ENCODE measurements at places on chromosomes 6 and 20.

GRCh38 chr20:43949741-43950618 lies 35.3 kb downstream of the TOX2 start:
- no peak for DNase-seq

- no peak for DNase-seq
Observed at GRCh38 chr6:170434117-170434820, 118.8 kb downstream of the PSMB1 start.

GRCh38 chr6:27130668-27131428 lies 116.7 kb upstream of the PRSS16 start:
- no peak for DNase-seq

- no peak for DNase-seq
Observed at GRCh38 chr6:34705241-34705640, 8.7 kb upstream of the ILRUN start.

DNA sequence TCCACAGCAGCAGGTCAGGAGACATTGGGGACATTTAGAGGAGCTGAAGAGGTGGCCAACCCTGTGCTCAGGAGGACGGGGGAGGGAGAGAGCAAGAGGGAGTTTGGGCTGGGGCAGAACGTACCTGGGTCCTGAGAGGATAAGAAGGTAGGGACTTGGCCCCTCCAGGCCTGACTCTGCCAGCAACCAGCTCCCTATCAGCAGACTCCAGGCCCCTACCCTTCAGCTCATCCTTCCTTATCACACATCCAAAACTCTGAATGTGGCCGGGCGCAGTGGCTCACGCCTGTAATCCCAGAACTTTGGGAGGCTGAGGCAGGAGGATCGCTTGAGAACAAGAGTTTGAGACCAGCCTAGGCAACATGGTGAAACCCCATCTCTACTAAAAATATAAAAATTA lies 5.0 kb downstream of the STMN3 start:
- DNase-seq = no peak

DNA sequence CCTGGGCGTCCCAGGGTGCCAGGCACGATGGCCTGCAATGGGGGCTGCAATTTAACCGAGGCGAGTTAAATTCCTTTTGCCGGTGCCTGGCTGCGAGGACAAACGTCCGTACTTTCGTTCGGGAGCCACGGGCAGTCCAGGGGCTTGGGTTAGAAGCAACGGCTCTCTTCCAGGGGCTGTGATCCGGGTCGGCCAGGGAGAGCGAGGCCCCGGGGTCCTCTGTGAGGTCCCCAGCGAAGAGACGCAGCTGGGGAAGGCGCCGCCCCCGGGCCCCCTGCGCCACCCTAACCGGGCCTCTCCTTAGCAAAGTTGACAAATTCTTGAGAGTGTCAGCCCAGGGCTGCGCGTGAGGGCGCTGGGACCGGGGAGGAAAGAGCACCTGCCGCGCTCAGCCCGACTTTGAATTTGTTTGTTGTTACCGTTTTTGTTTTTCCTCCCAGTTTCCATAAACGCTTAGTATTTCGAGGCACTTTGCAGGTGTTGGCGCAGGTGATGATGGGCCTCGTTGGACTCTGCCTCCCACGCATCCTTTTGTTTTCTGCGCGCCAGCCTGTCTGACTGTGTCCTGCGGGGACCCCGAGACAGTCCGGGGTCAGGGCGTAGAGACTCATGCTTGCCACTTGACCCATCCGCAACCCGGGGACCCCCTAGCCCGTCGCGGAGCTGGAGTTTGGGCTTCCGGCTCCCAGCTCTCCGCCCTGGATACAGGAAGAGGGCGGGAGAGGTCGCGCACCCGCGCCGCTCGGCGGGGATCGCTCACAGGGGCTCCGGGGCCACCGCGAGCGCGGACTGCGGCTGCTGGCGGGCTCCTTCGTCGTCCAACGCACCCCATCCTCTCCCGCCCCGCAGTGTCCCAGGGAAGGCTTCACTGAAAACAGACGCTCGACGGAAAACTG lies 5.8 kb downstream of the OLIG3 start:
- DNase-seq = no peak

DNA sequence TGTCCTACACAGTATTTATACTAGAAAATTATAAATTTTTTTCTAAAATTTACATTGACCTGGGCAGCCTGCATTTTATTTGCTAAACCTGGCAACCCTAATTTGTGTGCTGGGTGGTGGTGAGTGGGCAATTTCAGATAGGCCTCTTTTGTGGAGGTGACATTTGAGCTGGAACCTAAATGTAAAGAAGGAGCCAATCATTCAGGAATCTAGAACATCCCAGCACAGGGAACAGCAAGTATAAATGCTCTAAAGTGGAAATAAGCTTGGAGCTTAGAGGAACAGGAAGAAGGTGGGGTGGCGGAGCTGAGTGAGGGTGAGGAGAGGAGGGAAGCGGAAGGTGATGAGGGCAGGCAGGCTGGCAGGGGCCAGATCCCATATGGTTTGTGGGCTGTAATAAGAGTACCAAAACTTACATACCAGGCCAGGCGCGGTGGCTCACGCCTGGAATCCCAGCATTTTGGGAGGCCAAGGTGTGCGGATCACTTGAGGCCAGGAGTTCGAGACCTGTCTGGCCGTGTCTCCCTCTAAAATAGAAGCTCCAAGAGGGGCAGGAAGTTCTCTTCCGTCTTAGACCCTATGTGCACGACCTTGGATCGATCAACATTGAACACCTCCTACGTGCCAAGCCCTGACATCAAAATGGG lies 549 bp upstream of the CSE1L start:
- DNase-seq = no peak

DNA sequence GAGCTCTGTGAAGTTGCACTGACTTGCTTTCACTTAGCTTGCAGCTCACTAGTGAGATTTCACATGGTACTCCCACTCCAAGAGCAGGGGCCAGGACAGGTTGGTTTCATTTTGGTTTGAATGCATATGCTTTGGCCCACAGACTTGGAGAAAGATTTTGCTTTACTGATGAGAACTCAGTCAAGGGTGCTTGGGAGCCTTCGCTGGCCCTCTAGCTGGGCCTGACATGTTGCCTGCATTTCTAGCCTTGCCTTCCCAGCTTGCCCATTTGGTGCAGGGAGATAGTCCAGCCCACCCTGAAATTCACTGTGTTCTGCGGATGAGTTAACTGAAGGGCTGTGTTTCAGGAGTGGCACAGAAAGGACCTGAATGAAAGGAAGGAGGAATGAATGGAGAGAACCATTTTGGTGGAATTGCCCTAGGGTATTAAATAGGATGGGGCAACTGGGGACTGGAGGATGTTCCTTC lies 1.9 kb downstream of the SGK1 start:
- peak; percentile 63 for DNase-seq

GRCh38 chr6:51929934-51930574 lies 157.4 kb downstream of the PKHD1 start:
- peak; percentile 22 for DNase-seq

DNA sequence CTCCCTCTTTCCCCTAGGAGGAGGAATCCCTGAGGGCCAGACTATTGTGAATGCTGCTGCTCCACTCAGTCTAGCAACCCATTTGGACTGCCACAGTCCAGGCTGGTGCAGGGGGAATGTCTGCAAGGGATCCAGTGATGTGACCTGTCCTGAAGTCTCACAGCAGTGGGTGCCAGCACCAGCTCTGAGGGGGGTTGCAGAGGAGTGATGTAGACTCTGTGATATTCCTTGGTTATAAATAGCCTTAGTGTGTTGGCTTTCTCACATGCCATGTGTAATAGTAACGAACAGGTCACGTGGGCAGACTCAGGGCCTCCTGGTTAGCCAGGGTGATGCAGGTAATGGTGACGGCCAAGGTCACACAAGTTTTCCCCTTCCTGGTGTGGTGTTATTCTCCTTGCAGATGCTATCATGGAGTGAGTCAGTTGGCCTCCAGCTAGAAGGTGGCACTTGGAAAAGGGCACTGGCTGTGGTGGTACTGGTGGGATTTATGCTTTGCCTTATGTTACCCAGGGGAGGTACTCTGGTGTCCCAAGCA lies 404.4 kb downstream of the UTRN start:
- no peak for DNase-seq

DNA sequence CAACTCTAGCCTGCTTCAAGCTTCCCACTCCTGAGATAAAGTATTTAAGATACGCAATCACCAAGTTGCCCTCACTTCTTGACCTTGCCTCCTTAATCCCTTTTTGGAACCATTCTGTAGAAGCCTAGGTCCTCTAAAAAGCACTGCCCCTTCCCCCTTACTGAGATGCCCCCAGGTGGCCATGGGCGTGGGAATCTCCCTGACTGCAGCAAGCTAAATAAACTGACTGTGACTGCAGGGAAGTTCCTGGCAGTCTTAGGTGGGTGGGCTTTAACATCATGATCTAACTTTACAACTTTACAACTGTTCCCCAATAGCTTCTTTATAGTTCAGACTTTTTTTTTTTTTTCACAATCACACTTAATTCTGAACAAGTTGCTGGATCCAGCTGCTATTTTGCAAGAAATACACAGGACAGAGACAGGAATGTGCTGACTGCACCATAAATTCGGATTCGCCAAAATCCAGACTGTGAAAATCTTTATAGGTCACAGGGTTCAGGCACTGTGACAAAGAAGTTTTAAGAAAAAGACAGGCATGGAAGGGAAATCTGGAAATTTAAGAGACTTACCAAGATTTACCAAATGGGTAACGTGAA lies 344.2 kb upstream of the SULF2 start:
- DNase-seq = no peak

DNA sequence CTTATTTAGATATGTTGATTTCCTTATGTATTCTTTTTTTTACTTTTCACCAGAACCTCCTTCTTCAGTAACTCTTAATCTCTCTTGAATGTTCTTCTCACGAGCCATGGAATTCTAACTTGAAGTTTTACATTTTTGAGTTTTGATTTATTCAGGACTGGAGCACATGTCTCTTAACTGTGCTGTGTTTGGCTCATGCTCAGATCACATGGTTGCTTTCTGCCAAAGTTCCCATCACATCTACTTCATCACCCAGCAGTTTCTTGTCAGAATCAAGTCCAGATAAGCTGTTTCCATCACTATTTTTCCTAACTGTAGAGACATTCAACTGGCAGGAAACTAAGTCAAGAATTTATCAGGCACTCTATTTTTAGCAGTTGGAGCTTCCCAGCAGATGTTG lies 31.7 kb downstream of the SLC35A1 start:
- no peak for DNase-seq

DNA sequence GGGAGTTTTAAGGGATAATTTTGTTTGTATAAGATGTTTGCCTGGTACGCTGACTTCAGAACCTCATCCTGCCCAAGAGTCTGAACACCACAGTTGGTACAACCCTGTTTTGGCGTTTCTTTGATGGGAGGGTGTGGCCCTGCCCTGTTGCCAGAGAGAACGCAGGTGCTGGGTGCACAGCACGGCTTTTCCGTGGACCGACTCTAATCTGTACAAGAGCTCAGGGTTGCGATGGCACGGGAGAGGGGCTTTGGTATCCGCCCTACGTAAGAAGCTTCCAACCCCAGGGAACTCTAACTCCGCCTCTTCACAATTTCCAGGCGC lies 1.3 kb downstream of the CYP24A1 start:
- DNase-seq = no peak

GRCh38 chr6:29678114-29678513 lies 2.8 kb downstream of the ZFP57 start:
- no peak for DNase-seq

DNA sequence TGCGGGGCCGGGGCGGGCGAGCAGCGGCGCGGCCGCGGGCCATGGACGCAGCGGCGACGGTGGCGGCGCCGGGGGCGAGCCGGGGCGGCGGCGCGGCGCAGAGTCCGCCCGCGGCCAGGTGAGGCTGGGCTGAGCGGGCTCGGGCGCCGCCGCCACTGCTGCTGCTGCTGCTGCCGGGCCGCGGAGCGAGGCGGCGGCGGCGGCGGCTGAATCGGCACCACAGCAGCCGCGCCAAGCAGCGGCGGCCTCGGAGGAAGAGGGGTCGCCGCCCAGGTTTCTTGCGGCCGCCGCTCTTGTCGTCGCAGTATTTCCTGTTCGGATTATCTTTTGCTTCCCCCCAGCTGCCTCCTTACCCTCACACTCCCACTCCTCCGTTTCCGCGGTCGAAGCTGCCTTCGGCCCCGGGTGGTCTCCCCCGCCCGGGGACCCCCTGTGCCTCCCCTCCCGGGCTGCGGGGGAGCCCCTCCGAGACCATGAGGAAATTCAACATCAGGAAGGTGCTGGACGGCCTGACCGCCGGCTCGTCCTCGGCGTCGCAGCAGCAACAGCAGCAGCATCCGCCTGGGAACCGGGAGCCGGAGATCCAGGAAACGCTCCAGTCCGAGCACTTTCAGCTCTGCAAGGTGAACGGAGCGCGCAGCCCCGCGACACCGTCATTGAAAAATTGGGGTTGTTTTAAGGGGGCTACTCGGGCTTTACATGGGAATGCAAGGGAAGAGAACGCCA lies at the start of gene STXBP5:
TSS of gene STXBP5 (plus strand) at position 358 of the 726 bp plus-strand sequence. CDS start at position 474, 116 bp downstream.
- DNase-seq = no peak

- DNase-seq = no peak
Observed at GRCh38 chr6:84197708-84198107, 29.7 kb downstream of the CEP162 start.

GRCh38 chr6:128848212-128848935 lies 34.6 kb upstream of the LAMA2 start:
- DNase-seq = no peak

DNA sequence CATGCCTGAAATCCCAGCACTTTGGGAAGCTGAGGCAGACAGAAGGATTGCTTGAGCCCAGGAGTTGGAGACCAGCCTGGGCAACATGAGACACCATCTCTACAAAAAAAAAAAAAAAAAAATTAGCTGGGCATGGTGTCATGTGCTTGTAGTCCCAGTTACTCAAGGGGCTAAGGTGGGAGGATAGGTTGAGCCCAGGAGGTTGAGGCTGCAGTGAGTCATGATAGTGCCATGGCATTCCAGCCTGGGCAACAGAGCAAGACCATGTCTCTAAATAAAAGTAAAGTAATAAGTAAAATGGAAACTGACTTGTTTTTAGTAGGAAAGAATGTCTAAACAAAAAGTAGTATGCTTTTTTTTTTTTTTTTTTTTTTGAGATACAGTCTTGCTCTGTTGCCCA lies 240.7 kb downstream of the ARID1B start:
- DNase-seq = no peak

- no peak for DNase-seq
Observed at GRCh38 chr6:3614918-3615317, 136.6 kb downstream of the PXDC1 start.

DNA sequence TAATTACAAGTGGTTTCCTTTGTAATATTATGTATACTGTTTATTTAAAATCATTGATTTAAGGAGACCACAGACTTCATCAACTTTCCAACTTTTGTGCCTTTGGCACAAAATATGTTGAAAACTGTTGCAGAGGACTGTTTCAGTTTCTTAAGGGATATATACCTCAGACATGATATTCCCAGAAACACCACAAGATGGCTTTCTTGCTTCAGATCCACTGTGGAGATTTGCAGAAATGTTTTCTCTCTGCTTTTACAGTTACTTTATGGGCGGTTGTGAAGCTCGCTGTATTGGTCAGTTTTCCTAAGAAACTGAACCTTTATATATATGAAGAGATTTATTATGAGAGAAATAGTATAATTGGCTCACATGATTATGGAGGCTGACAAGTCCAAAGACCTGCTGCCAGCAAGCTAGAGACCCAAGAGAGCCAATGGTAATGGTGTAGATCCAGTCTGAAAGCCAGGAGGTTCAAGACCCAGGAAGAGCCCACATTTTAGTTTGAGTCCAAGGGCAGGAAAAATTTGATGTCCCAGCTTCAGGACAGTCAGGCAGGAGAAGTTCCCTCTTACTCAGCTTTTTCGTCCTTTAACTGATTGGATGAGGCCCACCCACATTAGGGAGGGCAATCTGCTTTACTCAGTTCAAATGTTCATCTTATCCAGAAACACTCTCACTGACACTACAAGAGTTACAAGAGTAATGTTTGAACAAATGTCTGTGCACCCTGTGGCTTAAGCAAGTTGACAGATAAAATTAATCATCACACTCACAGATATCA lies 12.8 kb downstream of the ME1 start:
- DNase-seq = no peak

- DNase-seq = no peak
Observed at GRCh38 chr6:35239581-35239980, 20.0 kb upstream of the ZNF76 start.
